Caki2 (cell line): ENCODE measurements at places on chromosomes 13 and 19. TPM values are rescaled to one million over a fixed set of nuclear protein-coding genes. Genes with fewer than 3 reads are reported as not detected.

DNA sequence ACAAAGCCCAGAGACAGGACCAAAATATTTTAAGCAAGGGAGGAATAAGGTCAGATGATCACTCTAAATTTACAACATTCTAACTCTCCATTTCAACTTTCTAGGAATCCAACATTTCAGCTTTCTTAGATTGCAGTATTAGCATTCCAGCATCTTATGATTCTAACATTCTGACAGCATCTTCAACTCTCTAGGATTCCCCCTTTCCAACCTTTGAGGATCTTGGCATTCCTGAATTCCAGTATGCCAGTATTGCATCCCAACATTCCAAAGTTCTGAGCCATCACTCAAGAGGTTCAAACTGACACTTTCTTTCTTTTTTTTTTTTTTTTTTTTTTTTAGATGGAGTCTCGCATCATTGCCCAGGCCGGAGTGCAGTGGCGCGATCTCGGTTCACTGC is 13.8 kb downstream of the TGFB1 start:
- DNase-seq: peak; percentile 85

GRCh38 chr13:112705286-112705685 is 15.4 kb downstream of the ATP11A start:
- no peak for DNase-seq

DNA sequence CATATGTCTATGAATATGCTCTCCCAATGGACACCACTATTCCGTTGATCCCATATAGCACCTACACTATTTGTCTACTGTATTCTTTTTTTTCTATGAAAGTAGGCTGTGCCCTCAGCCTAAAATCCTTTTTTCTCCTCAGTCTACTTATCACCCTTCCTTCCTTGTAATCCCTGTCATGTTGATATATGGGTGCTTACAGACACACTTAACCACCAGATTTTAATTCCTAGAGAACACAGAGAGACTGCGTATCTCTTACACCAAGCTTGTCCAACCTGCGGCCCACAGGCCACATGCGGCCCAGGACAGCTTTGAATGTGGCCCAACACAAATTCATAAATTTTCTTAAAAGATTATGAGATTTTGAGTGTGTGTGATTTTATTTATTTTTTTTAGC is 101.1 kb downstream of the ZAR1L start:
- DNase-seq: no peak

GRCh38 chr19:12481781-12482508 is 2.7 kb downstream of the ZNF709 start:
- no peak for DNase-seq

- no peak for DNase-seq
Observed at GRCh38 chr13:57846600-57847173, 215.1 kb downstream of the PCDH17 start.

- no peak for DNase-seq
Observed at GRCh38 chr13:110290826-110291225, 16.1 kb downstream of the COL4A1 start.

DNA sequence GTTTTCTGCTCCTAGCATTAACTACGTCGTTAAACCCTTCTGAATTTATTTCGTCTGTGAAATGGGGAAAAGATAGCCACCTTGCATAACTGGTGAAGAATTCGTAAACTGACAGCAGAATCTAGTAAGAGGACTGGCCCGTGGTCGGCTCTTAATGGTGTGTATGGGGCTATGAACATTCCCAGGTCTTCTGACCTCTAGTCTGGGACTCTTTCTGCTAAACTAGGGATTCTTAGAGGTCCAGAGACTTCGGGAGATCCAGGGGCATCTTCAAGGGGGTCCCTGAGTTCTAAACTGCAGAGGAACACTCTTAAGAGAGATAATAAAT is 231.1 kb upstream of the SERP2 start:
- no peak for DNase-seq

DNA sequence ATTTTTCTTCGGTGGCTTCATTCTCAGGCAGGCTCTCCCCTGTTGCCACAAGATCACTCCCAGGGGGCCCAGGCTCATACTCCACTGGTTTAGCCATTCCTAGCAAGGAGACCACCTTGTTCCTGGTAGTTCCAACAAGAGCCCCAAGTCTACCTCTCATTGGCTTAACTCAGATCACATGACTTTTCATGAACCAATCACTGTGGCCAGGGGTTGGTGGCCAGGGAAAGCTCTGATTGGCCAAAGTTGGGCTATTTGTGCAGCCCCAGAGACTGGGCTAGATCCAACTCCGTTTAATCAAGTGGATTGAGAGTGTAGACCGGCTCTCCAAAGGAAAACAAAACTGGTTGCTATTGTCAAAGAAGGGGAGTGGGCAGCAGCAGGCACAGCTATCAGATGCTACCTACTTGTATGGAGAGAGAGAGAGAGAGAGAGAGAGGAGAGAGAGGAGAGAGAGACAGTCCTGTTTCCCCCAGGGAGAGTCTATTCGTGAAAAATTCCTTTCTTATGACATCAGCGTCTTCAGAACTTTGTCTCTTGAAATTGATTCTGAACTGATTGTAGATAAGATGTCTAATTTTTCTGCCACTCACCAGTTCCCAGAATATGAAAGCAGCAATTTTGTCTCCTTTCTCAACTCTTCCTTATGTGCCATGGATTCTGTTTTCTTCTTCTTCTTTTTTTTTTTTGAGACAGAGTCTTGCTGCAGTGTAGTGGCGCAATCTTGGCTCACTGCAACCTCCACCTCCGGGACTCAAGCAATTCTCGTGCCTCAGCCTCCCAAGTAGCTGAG is 5.9 kb downstream of the CEACAM19 start:
- peak; percentile 79 for DNase-seq

The ZNF345 gene
- 0.17 and 0.67 TPM in 2 replicates for total RNA-seq

The NAPSA gene
- 0.61 TPM in 1 of 2 replicates, not detected in the other for total RNA-seq

The FGF9 gene
- total RNA-seq: not detected in 2 replicates

The AMH gene
- total RNA-seq: 3.0 and 11.7 TPM in 2 replicates

The PPP6R1 gene
- total RNA-seq: 79.8 and 94.5 TPM in 2 replicates

The KRTDAP gene
- total RNA-seq: not detected in 2 replicates

The EXOC3L2 gene
- not detected in 2 replicates for total RNA-seq

The ZNF708 gene
- 1.5 and 1.6 TPM in 2 replicates for total RNA-seq

The ADGRL1 gene
- total RNA-seq: 2.4 and 4.1 TPM in 2 replicates

The BSPH1 gene
- total RNA-seq: not detected in 2 replicates
